Activated naive CD4-positive, alpha-beta T cell treated with anti-CD3 and anti-CD28 coated beads for 36 hours (primary cell): ENCODE measurements at places on chromosomes 2 and 18. TPM values are rescaled to one million over a fixed set of nuclear protein-coding genes. Genes with fewer than 3 reads are reported as not detected.
A peak's percentile ranks its signal among the peaks of the same experiment; 100 is the strongest.

- peaks cover 2% of the 10 kb centered on the region for H3K36me3 ChIP-seq
- no peak overlapping the region for H3K27ac ChIP-seq
- no peaks in the 10 kb centered on the region for H3K4me1 ChIP-seq
- H3K27me3 ChIP-seq: no peaks in the 10 kb centered on the region
These were observed 237.5 kb downstream of the SRBD1 start for GRCh38 chr2:45373534-45373933.

DNA sequence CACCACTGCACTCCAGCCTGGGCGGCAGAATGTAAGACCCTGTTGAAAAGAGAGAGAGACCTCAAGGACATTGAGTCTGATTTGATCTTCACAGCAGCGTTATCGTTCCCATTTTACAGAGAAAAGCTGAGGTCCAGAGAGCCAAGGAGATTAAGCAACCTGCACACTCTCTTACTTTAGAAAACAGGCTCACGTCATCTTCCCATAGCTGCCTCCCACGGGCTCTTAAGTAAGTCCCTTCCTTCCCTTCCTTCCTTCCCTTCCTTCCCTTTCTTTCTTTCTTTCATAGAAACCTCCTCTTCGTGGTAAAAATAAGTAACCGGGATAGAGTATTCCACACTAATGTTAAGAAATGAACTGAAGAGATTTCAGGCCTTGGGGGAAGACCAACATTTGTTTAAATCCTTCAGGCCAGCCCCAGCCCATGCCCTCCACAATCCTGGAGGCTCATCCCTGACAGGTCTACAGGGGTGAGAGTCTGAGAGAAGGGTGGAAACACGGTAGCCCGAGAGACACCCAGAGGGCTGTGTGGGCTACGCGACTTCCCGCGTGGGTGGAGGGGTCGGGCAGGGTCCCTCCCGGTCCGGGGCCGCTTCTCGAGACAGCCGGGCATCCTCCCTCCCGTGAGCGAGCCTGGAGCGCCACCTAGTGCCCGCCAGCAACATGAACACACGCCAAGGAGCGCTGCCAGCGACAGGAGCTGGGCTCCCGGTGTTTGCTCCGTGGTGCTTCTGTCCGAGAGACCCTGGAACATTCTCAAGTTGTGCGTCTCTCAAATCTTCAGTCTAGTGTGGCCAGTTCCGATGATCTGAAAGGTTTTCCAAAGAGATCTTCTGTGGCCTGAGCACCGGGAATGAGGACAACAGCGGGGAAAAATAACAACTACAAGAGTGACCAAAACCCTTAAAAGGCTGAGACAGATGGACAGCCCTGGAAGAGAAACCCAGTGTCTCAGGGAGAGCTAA is 160.3 kb downstream of the INO80D start:
- no peaks in the 10 kb centered on the region for H3K36me3 ChIP-seq
- peak overlapping the region; percentile 8 for H3K4me3 ChIP-seq
- peaks cover 8% of the 10 kb centered on the region for H3K4me1 ChIP-seq
- H3K27me3 ChIP-seq: peaks cover 39% of the 10 kb centered on the region

DNA sequence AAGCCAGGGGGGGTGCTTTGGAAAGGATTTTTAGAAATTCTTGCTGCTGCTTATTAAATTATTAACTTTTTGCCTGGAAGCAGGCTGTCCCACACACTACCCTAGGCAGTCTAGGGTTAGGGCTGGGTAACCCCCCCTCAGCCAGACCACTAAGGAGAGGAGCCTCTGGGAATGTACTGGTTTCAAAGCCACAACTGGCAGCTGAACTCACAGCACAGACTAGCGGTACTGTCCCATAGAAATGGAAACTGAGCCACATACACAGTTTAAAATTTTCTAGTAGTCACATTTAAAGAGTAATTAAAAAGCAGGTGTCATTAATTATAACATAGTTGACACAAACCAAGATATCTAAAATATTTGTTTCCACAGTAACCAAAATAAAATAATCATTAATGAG is 50.1 kb downstream of the SPRED2 start:
- no peak for DNase-seq
- peaks cover 29% of the 10 kb centered on the region for H3K4me1 ChIP-seq
- no peak overlapping the region for H3K4me3 ChIP-seq
- no peak overlapping the region for H3K27ac ChIP-seq
- no peaks in the 10 kb centered on the region for H3K27me3 ChIP-seq
- no peaks in the 10 kb centered on the region for H3K36me3 ChIP-seq

DNA sequence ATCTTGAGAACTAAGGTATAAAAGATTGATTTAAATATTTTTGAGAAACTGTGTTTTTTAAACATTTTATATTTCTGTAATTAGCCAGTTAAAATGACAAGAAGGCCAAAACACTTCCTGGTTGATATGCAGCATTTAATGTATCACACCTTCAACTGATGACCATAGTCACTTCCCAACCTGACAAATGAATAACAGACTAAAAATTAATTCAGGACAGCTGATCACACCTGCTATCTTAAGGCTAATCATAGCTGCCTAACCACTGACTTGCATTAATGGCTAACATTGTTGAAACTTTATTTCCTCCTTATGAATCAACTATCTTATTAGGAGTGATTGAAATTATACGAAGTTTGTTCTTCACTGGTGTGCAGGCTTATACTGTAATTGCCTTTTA is 125.8 kb upstream of the MSTN start:
- no peaks in the 10 kb centered on the region for H3K36me3 ChIP-seq
- H3K27me3 ChIP-seq: no peaks in the 10 kb centered on the region
- H3K4me3 ChIP-seq: no peak overlapping the region
- DNase-seq: no peak
- H3K4me1 ChIP-seq: no peaks in the 10 kb centered on the region
- no peak overlapping the region for H3K27ac ChIP-seq

- H3K36me3 ChIP-seq: peaks cover 28% of the 10 kb centered on the region
- DNase-seq: no peak
- H3K27ac ChIP-seq: no peak overlapping the region
These were observed 10.2 kb downstream of the MTA3 start for GRCh38 chr2:42578621-42579020.

DNA sequence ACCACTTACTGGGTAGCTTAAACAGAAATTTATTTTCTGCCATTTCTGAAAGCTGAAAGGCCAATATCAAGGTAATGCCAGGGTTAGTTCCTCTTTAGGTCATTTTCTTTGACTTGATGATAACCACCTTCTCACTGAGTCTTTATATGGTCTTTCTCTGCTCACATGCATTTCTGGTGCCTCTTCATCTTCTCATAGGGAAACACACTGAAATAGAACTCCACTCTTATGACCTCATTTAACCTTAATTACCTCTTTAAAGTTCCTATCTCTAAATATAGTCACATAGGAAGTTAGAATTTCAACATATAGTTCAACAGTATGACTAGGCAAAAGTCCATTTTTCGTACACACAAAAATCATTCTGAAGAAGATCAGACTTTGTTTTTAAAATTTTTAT is 616.8 kb upstream of the VRK2 start:
- no peak for DNase-seq
- H3K27me3 ChIP-seq: no peaks in the 10 kb centered on the region
- H3K4me1 ChIP-seq: no peaks in the 10 kb centered on the region
- H3K36me3 ChIP-seq: no peaks in the 10 kb centered on the region

GRCh38 chr2:238895891-238896600 is 48.2 kb downstream of the TWIST2 start:
- no peak overlapping the region for H3K27ac ChIP-seq
- H3K4me1 ChIP-seq: no peaks in the 10 kb centered on the region
- H3K4me3 ChIP-seq: no peak overlapping the region
- peaks cover 4% of the 10 kb centered on the region for H3K27me3 ChIP-seq
- DNase-seq: no peak

DNA sequence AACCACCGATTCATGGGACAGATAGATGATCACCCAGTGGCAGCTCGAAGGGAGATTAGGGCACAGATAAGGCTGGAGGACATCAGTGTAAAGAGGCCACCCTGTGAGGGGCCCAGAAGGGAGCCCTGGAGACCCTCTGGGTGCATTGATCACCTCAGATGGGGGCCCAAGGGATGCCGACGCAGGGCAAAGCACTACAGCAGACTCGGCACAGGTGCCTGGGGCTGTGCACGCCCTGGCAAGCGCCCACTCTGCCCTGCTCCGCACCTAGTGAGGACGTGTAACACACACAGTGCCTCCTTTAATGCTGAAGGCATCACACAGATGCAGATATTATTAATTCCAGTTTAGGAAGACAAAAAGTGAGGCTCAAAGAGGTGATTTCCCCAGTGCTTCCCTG is 9.5 kb downstream of the GYPC start:
- peaks cover 84% of the 10 kb centered on the region for H3K4me1 ChIP-seq
- H3K4me3 ChIP-seq: no peak overlapping the region
- H3K27me3 ChIP-seq: no peaks in the 10 kb centered on the region
- DNase-seq: no peak

DNA sequence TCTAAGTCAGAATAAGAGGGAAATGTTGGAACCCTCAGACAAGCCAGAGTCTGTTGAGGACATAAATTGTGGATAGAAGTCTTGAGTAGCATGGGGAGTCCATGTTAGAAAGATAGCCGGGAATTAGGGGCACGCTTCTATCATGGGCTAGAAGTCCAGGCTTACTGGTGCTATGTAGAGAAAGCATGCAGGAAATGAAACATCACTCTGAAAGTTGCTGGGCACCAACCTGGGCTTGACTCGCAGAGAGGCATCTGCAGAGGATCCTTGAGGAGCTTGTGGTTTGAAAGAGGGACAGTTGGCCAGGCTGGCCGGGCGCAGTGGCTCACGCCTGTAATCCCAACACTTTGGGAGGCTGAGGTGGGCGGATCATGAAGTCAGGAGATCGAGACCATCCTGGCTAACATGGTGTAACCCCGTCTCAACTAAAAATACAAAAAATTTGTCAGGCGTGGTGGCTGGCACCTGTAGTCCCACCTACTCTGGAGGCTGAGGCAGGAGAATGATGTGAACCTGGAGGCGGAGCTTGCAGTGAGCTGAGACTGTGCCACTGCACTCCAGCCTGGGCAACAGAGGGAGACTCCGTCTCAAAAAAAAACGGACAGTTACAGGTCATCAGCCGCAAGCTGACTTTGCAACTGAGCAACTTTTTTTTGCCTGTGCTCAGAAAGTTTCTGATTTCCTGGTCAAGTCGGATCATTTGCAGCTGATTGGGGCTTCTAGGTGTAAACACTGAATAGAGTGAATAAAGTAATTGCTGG is 24.9 kb downstream of the CERS6 start:
- DNase-seq: no peak
- H3K27ac ChIP-seq: no peak overlapping the region
- H3K4me1 ChIP-seq: peaks cover 58% of the 10 kb centered on the region
- no peak overlapping the region for H3K4me3 ChIP-seq
- no peaks in the 10 kb centered on the region for H3K27me3 ChIP-seq
- H3K36me3 ChIP-seq: peaks cover 3% of the 10 kb centered on the region

GRCh38 chr18:13192970-13193369 is 25.6 kb upstream of the LDLRAD4 start:
- peaks cover 2% of the 10 kb centered on the region for H3K27me3 ChIP-seq
- H3K36me3 ChIP-seq: no peaks in the 10 kb centered on the region
- H3K4me3 ChIP-seq: no peak overlapping the region
- no peak for DNase-seq
- H3K4me1 ChIP-seq: no peaks in the 10 kb centered on the region

DNA sequence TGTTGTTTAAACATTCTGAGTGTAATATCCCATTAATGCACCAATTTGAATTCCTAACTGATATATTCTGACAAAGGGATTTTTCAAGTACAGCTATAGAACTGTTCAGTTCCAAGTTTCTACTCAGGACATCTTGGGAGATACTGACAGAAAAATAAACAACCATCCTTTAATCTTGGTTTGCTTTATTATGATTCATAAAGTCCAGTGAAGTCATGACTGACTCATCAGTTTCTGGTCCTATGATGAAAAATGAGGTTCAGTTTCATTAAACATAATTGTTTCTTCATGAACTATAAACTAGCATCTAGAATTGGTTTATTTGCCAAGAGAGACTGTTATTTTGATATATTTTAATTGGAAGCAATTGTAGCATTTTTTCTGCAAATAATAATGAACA is 896.2 kb downstream of the CCDC85A start:
- H3K4me3 ChIP-seq: no peak overlapping the region
- H3K27me3 ChIP-seq: no peaks in the 10 kb centered on the region
- no peak overlapping the region for H3K27ac ChIP-seq
- no peak for DNase-seq

DNA sequence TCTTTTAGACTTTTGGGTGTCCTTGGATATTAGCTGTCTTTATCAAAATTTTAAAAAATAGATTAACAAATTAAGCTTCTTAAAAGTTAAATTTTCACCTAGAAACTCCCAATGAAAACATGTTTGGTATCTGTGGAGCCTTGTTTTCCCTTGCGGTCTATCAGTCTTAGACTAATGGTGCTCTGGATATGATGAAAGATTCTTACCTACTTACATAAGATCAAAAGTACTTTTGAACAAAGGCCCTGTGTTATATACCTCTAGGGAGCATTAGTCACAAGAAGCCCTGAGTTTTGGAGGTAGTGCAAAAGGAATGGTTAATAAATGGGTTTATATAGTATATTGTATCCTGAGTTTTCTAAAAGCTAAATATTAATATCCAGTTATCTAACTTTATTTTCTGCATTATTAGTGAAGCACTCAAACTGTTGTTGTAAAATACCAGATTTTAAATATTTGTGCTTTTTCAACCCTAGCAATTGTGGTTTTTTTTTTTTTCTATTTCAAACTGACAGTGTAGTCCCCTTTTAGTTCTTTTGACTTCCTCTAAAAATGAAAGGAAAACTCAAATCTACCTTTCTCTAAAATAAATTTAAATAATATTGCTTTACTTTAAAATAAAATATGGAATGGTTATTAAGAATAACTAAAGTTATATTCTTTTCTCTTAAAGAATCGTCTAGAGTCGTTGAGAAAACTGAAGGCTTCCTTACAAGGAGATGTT is 18.1 kb downstream of the NDC80 start:
- peaks cover 62% of the 10 kb centered on the region for H3K36me3 ChIP-seq
- peak overlapping the region; percentile 93 for H3K27ac ChIP-seq
- peak overlapping the region; percentile 55 for H3K4me3 ChIP-seq
- no peak for DNase-seq
- H3K27me3 ChIP-seq: no peaks in the 10 kb centered on the region
- peaks cover 59% of the 10 kb centered on the region for H3K4me1 ChIP-seq

DNA sequence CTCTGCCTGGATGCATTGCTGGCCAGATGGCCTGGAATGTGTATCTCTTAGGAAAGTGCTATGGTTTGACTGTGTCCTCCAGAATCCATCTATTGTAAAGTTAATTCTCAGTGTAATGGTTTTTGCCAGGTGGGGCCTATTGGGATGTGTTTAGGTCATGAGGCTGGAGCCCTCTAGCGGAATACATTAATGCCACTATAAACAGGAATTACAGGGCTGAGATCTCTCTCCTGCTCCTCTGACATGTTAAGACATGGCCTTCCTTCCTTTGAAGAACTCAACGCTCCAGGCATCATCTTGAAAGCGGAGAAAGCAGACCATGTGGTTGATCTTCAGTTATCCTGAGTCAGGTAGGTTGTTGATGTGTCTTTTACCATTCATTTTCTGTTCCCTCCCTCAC is 276.4 kb downstream of the RPIA start:
- H3K36me3 ChIP-seq: no peaks in the 10 kb centered on the region
- no peak overlapping the region for H3K4me3 ChIP-seq
- no peaks in the 10 kb centered on the region for H3K27me3 ChIP-seq
- H3K4me1 ChIP-seq: no peaks in the 10 kb centered on the region
- DNase-seq: no peak

Gene RNU2-63P
- 13.1 TPM for total RNA-seq

Gene CRIM1
- 3.3 TPM for total RNA-seq

Gene RAX
- total RNA-seq: not detected

Gene HSPE1
- total RNA-seq: 310 TPM

Gene DHX57
- total RNA-seq: 12.5 TPM

Gene ELP2
- total RNA-seq: 92.0 TPM

Gene CEP192
- 32.7 TPM for total RNA-seq

Gene RMND5A
- total RNA-seq: 38.4 TPM

Gene SRD5A2
- total RNA-seq: not detected

Gene LRRC30
- not detected for total RNA-seq

Gene IL36B
- not detected for total RNA-seq
